ENCODE measurements at places on chromosomes 4 and X.

GRCh38 chr4:110032603-110033002 lies 119.9 kb downstream of the EGF start:
- no peak for DNase-seq

- no peak for DNase-seq
These were observed 45.3 kb downstream of the DDX60L start for GRCh38 chr4:168434993-168435392.

- no peak for DNase-seq
These were observed 515.4 kb upstream of the ATOH1 start for GRCh38 chr4:93313197-93313596.

- no peak for DNase-seq
These were observed 5.7 kb downstream of the CBLL2 start for GRCh38 chrX:22278375-22278774.

GRCh38 chr4:7803371-7803770 lies 136.3 kb downstream of the AFAP1 start:
- no peak for DNase-seq

- no peak for DNase-seq
These were observed 197.9 kb downstream of the EVC2 start for GRCh38 chr4:5510504-5510903.

GRCh38 chr4:54482529-54483200 lies 175.1 kb upstream of the KIT start:
- DNase-seq = no peak

GRCh38 chr4:110087070-110087708 lies 111.2 kb downstream of the ELOVL6 start:
- no peak for DNase-seq

DNA sequence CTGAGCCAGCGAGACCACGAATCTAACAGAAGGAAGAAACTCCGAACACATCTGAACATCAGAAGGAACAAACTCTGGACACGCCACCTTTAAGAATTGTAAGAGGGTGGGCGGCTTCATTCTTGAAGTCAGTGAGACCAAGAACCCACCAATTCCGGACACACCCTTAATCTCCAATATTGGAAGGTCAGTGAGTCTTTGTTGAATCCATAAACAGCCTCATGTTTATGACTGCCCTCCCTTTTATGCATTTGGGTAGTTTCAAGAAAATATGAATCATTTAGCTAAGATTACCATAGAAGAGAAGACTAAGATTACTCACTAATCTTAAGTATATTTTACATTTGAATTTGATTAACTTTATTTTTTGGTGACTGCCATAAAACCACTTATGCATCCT lies 48.5 kb downstream of the VCX2 start:
- no peak for DNase-seq

GRCh38 chr4:153799694-153800074 lies 10.8 kb upstream of the SFRP2 start:
- no peak for DNase-seq

DNA sequence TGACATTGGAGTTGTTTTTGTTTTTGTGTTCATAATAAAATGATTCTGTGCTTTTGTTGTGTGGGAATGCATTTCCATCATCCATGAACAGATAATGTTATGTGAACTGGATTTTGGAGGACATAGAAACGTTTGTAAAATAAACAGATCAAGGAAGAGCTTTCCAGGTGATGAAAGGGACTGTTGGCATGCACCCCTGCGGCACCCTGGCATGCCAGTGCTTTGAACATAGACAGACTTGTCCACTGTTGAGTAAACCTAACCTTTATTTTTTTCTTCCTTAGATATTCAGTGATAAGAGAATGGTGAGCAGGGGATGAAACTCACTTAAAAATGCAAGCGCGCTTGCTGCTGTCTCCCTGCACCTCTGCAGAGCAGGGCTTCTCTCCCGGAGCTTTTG lies 59.8 kb downstream of the TRAPPC11 start:
- DNase-seq = no peak

- no peak for DNase-seq
These were observed 119.2 kb downstream of the SMARCA1 start for GRCh38 chrX:129403974-129404669.

DNA sequence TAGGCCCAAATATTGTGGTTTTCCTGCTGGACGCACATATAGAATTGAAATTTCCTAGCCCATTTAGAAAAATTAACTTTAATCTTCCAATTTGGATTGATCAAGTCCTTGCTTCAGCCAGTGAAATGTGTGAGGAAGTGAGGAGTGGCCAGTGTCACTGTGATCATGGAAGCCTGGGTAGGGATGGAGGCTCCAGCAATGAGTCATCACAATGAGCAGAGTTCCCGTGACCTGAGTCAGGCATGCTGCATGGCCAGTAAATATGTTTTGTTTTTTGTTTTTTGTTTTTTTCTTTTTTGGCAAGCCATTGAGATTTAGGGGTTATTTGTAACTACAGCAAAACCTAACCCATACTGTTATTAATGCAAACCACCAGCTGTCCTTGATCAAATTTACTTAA lies 52.1 kb downstream of the IDS start:
- DNase-seq = no peak

DNA sequence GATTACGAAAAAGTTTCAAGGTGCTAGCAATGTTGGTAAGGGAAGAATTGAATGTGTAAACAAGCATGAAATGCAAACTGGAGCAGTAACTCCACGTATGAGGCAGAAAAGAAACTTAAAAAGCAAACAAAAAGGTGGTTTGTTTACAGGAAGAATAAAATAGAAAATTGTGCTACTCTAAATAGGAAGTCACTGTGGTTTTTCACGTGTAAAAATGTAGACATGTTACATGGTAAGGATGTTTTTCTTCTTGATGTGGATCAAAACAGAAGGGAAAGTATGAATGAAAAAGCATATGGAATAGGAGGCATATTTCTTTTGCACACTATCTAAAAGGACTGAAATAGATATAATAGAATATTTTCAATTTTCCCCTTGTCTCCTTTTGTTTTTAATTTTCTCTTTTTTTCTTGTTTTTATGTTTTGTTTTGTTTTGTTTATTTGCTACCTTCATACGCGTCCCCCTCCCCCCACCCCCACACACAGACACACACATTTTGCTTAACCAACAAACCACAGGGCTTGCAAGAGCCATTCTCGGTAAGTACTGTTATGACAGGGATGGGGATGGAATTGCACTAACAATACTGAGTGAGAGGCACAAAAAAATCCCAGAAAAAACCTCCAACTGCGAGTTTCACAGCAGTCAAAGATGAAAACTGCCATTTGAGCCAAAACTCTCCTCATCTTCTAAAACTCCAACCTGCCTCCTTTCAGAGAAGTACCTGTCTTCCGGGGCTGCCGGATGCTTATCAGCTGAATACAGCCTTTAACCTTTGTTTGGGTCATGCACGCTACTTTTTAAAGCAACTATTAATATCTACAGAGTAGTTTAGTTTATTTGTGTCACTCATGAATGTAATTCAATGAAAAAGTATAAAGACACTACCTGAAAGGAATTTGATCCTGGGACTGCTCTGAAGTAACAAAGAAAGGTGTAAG lies 135.8 kb downstream of the IL15 start:
- DNase-seq = no peak

GRCh38 chrX:46485897-46486296 lies 59.3 kb downstream of the ZNF674 start:
- no peak for DNase-seq

DNA sequence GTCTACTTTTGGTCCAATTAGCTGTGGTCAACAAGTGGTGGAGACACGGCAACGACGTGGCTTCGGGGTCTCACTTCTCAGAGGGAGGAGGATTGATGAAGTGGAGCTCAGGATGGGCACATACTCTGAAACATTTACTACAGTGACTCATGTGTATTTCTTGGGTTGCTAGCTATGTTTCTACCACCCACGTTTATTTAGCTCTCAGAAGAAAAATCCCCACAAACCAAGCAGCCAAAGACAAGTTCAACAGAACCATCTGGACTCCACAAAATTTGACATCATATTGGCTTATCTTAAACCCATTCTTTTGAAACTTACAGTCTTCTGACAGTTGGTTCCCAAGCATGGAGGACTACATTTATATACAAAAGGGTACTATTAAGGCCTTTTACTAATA lies 158.0 kb downstream of the CBLL2 start:
- no peak for DNase-seq

DNA sequence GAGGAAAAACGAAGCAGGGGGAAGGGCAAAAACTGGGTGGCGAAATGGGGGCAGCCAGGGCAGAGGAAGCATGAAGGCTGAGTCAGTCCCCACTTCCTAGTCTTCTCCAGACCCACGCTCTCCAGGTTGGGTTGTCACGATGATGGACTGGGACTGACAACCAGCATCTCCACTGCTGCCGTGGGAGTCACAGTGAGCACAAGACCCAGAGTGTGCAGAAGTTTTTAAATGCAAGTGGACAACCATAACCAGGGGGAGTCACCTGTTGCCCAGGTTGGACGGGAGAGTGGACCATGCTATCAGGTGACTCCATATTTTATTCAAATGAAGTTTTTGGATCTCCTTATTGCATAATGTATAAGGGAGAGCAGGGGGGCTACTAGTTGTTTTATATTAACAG lies 511.4 kb upstream of the ZFP42 start:
- DNase-seq = no peak

DNA sequence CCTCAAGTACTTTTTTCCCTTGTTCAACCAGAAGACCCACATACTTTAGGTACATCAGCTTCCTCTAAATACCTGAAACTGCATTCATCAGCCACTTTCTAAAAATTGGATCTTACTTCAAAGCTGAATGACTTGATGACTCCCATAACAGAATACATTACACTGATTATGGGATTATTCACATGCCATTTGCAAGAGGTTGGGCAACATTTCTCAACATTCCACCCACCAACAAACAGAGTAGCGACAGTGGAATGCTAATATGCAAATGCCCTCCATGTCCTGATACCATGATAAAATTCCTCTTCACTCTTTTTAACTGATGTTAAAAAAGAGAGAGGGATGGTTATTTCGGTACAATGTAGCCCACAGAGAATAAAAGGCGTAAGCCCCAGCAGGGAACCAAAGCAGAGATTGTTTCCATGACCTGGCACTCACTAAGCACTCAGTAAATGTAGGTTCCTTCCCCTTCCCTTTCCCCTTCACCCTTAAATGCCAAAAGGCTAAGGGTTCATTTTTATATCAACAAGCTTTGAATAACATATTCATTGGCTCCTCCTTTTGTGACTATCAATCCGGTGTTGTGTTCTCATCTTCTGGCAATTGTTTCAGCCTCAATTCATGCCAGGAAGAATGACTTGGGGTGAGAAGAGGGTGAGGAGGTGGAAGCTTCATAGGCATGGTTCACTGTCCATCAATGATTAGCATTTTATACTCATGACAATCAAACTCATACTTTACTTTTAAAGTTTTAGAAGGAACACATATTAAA lies 317.2 kb downstream of the DHX15 start:
- no peak for DNase-seq

DNA sequence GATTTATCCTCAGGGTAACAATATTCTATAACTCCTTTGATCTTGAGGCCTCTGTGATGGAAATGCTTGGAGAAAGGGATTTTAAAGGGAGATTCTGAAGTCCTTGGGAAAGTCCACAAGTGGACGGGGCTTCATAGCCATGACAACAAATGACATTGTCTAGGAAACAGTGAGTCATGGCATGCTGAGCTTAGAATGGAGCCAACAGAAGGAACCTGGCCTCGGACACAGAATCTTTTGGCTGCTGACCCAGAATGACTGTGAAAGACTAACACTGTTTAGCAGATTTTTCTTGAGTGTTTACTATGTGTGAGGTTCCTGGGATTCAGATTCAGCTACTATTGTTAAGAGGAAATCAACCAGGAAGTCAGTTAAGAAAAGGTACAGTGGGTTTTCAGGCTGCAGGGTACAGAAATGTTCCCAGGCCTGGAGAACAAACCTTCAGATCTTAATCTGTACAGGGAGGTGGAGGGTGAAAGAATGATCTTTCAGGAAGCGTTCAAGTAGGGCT lies 18.1 kb upstream of the CXCL2 start:
- no peak for DNase-seq

- no peak for DNase-seq
These were observed 77.2 kb upstream of the BCOR start for GRCh38 chrX:40174854-40175510.

DNA sequence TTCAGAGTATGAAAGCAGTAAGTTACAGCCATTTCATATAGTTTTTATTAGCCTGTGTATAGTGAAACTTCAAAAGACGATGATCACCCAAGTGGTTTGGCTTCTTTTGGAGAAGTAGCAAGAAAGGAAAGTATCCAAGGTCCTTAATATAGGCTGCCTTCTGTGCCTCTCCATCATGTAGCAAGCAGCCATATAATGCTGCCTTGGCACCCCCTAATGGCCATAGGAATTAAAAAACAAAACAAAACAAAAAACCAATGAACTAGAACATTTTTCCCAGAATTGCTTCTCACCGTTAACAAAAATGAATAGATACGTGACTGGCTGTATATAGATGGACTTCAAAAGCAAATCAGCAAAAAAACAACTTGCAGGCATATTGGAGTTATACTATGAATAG lies 18.9 kb downstream of the LAMP2 start:
- DNase-seq = no peak

DNA sequence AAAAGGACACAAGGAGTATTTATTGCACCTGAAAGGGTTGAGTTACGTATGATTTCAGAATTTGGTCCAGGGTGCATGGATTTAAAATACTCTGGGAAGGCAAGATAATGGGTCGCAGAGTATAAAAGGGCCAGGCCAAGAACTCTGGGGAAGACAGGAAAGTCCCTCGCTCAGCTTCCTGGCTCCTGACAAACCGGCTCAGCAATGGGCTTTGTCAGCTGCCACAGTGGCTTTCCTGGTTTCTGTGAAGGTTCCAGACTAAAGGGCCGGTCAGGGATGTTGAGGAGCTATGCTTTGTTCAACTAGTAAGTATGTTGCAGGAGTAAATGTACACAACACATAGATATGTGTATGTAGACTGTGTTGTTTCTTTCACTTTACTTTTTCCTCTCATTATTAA lies 154.4 kb upstream of the ETNPPL start:
- no peak for DNase-seq

GRCh38 chr4:3858765-3859388 lies 92.7 kb downstream of the ADRA2C start:
- DNase-seq = no peak

DNA sequence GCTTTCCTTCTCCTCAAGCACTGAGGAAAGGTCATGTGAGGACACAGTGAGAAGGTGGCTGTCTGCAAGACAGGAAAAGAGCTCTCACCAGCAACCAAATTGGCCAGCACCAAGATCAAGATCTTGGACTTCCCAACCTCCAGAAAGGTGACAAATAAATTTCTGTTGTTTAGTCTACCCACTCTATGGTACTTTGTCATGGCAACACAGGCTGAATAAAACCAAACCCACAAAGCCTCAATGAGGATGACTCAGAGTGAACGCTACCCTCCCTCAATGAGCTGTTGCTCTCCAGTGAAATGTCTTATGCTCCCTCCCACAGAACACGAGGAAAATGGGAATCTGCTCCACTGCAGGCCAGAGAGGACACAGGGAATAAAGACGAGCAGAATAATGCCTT lies 244.1 kb downstream of the RAB28 start:
- no peak for DNase-seq
